Activated T-cell treated with anti-CD3 and anti-CD28 coated beads for 24 hours (primary cell): ENCODE measurements at places on chromosomes 5 and 9.

GRCh38 chr9:128809831-128810230 lies 8.5 kb upstream of the ENDOG start:
- no peak for DNase-seq

- DNase-seq: no peak
Observed at GRCh38 chr5:132378580-132378979, 9.1 kb downstream of the SLC22A5 start.

GRCh38 chr5:111707630-111708164 lies 49.3 kb downstream of the NREP start:
- DNase-seq: no peak

DNA sequence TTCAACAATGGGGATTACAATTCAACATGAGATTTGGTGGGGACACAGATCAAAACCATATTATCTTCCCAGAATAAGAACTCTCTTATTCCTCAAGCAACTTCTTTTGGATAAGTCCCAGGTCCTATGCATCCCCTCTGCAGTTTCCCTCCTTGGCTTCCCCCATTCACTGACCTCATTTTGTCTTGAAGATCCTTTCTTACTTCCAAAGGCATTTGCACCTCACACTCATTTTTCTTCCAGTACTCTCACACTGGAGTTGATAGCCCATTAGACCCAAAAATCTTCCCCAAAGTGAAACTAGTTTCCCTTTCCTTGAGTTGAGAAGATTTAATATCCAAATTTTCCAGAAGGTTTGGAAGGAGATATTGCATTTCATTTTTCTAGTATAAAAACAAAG lies 178.0 kb upstream of the DAPK1 start:
- DNase-seq: no peak

- no peak for DNase-seq
Observed at GRCh38 chr5:68744206-68744605, 349.6 kb upstream of the SLC30A5 start.

DNA sequence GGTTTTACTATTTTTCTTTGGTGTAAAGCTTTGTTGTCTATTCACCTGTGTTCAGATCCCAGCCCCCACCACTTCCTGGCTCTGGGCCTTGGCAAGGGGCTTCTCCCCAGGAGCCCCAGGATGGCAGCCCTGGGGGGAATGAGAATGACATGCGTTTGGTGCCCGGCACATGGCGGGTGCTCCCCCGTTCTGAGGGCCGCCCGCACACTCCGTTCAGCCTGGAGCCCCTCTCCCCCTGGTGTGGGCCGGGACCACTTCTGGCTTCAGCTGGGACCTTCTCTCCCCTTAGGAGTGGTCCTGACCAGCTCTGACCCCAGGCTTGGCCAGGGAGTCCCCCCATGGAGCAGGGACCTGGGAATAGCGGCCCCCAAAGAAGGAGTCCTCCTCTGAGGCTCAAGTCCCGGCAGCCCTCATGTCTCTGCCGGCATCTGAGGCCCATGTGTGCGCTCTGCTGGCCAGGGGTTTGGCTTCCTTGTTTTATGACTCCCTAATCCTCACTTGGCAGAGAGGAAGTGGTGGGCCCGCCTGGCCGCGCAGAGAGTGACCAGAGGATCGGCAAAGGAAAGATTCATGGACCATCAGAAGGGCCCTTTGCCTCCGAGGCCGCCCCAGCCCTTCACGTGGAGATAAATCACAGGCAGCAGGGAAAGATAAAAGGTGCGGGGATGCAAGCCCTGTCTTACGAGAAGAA lies 57.0 kb upstream of the LMX1B start:
- no peak for DNase-seq

GRCh38 chr9:34652602-34653000 lies 616 bp downstream of the IL11RA start:
- DNase-seq: no peak

DNA sequence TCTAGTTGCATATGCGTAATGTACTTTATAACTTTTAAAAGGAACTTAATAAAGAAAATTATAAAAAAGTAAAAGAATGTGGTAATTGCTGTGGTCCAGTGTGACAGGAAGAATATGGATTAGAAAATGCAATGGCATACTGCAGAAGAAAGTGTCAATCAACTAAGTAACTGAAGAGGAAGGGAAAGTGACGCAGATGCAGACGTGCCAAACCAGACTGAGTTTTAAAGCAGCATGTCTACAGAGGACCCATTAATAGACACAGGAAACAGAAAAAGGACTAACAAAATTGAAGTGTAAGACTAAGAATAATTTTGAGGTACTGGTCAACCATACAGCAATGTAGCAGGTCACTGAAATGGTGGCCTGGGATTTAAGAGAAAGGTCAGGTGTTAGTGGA lies 73.3 kb downstream of the DPYSL3 start:
- no peak for DNase-seq

GRCh38 chr5:95304711-95305110 lies 19.8 kb upstream of the MCTP1 start:
- DNase-seq: no peak

DNA sequence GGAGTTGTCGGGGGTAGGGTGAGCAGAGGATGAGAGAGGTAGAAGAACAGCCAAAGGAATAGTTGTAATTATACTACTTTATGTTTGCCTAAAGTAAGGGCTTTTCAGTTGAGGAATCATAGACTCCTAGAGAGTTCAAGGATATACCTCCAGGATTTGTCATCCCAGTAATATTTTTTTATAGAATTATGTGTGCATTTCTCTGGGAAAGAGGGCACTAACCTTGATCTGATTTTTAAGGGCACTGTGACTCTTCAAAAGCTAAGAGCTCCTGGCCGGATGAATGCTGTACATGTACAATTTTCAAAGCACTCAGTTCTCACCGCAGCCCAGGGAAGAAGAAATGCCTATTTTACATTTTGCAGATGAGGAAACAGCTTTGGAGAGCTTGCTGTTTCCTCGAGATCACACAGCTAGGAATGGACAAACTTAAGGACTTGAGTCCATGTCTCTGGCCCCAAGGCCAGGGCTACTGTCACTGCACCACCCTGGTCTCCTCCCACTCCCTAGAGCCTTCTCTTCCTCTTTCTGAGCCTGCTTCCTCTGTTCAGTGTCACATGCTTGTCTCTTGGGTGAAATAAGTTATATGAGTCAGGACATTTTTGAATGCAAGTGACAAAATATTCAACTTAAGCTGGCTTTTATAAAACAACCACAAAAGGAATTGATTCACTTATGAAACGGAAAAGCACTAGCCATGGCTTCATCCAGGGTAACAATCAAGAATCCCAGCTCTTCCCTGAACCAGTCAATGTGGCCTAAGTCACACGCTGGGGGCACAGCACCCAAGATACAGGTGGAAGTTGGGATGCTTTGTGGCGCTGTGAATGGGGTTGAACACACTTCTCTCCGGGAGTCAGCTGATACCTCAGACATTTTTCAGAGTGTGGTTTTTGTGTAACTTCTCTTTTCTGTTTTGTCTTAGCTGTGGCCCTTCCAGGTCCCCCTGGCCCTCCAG lies 45.7 kb upstream of the TGFBR1 start:
- DNase-seq: no peak

- DNase-seq: no peak
Observed at GRCh38 chr5:103286622-103287021, 28.1 kb downstream of the MACIR start.

GRCh38 chr5:130536691-130537090 lies 628.4 kb downstream of the HINT1 start:
- no peak for DNase-seq

DNA sequence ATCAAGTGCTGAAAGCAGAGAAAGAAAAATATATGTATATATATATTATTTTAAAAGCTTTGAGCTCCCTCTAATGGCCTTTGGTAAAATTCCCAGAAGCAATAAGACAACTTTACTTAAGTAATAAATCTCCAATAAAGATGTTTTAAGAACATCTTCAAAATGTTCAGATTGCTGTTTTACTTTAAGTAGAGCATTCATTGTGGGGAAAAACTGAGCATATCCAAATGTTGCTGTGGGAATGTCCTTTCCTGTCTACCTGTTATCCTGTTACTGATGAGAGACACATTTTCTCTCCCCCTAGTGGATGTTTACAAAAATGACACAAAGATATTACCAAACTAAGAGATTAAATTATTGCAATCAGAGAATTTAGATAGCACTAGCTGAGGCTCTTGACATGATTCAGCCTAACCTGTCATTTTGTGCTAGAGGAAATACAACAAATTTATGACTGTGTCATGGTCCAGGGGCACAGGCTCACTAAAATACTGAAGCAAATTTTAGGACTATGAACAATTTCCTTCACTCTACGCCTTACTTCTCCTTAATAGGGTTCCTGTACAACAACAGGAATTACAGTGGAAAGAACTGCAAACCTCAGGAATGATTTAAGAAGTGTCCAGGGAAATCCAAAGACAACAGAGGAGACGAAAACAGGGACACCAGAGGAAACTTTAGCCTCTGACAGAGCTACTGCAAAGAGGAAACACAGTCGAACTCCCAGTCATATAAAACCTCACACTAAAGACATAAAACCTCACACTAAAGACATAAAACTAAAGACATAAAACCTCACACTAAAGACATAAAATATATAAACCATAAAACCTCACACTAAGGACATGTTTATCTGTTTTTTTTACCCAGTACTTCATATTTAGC lies 24.3 kb upstream of the PRRC1 start:
- DNase-seq: no peak

DNA sequence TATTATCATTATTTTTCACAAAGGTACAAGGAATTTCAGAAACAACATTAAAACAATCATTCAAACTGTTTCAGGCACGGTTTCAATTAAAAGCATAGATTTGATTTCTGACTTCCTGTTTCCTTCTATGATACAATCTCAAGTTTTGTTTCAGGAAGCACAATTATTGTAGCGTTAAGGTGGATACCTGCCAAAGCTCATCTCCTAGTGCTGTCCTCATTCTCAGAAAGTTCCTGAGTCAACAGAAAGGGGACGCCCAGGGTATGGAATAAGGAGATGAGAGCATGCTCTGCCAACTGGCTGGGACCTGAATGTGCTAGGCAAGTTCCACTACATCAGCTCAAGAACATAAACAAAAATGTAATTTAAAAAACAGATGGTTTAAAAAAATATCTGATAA lies 2.0 kb upstream of the TRIM14 start:
- no peak for DNase-seq

- no peak for DNase-seq
Observed at GRCh38 chr9:110048976-110049698, 158.8 kb downstream of the C9orf152 start.
